Activated CD4-positive, alpha-beta T cell treated with anti-CD3 and anti-CD28 coated beads for 1 hour (primary cell): ENCODE measurements at places on chromosomes 6 and 20.
A peak's percentile ranks its signal among the peaks of the same experiment; 100 is the strongest.

DNA sequence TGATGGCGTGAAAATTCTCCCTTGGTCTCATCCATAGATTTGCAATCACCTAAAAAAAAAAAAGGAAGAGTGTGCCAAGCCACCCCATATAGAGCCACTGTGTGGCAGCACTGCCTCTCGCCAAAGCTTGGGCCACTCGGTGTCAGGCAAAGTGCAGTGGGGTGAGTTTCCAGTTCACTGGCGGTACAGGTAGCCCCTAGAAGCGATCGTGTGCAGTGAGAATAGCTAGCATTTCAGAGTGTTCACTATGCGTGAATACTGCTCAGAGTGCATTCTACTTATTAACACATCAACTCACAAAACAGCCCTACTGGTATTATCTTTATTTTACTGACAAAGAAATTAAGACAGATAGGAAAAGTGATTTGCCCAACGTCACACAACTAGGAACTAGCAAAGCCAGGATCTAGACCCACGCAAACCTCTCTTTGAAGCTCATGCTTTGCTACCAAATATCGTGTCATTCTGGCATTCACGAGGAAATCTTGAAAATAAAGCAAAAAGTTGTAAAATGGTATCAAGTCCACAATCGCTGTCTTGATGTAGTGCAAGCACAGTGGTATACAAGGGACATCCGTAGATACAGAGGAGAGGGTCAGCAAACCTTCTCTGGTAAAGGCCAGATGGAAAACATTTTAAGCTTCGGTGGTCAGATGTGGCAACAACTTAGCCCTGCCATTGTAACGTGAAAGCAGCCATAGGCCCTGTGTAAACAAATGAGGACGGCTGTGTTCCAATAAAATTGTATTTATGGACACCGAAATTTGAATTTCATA lies 10.4 kb upstream of the GCNT2 start:
- peak; percentile 15 for DNase-seq

GRCh38 chr20:24100370-24101011 lies 111.9 kb upstream of the GGTLC1 start:
- peak; percentile 38 for DNase-seq

DNA sequence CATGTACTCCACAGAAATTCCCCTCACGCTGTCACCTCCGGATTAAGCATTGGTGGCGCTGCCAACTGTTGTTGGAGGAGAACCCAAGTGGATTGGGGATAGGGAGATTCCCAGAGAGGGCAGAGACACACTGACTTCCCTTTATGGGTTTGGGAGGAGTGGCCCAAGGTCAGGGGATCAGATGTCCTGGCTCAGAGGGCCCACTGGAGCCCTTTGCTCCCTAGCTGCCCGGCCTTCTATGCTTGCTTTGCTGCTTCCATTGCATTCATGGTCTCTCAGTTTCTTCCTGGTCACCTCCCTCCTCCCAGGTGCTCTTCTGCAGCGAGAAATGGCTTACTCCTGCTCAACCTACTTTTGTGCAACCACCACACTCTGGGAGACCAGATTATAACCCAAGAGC lies 14.3 kb downstream of the CUL9 start:
- DNase-seq: no peak

GRCh38 chr6:69722683-69723082 lies 74.1 kb downstream of the LMBRD1 start:
- no peak for DNase-seq

DNA sequence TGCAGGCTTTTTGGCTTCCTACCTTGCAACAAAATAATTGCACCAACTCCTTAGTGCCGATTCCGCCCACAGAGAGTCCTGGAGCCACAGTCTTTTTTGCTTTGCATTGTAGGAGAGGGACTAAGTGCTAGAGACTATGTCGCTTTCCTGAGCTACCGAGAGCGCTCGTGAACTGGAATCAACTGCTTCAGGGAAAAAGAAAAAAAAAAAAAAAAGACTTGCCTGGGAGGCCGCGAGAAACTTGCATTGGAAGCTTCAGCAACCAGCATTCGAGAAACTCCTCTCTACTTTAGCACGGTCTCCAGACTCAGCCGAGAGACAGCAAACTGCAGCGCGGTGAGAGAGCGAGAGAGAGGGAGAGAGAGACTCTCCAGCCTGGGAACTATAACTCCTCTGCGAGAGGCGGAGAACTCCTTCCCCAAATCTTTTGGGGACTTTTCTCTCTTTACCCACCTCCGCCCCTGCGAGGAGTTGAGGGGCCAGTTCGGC lies 420 bp downstream of the SOX4 start:
- DNase-seq: no peak

DNA sequence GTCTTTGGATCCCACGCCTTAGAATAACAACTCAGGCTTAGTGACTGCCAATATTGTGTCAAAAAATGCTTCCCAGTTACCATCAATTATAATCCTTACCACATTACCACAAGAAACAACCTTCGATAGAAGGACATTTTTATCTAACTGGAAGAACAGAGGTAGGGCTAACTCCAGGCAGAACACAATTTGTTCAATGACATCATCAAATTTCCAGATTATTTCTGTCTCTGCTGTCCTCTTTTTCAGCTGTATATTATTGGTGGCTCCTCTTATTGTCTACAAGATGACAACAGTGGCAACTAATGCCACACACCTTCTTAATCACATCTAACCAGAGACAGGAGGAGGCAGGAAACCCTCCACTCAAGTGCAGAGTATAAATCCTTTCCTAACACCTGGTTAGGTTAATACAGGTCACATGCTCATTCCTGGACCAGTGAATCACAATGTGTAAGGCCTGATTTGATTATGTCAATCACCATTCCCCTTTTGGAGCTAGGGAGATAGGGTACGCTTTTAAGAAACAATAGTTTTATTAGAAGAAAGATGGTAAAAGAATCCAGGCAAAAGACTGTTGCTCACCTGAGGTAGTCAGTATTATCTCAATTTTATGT lies 18.0 kb downstream of the KHDC1L start:
- no peak for DNase-seq

GRCh38 chr6:10779076-10779475 lies 31.5 kb downstream of the TMEM14B start:
- DNase-seq: no peak

DNA sequence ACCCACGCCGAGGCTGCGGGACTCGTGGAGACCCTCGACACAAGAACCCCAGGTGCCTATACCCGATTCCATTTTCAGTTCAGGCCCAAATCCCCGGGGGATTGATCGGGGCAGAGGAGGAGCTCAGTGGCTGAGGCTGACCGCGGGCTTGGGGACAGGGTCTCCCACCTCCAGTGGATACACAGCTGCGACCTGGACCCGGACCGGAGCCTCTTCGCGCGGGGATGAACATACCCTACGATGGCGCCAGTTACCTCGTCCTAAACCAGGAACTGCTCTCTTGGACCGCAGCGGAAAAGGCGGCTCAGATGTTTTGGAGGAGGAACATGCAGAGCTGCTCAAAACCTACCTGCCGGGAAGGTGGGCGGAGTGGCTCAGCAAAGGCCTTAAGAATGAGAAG lies 27.4 kb upstream of the HLA-G start:
- no peak for DNase-seq

DNA sequence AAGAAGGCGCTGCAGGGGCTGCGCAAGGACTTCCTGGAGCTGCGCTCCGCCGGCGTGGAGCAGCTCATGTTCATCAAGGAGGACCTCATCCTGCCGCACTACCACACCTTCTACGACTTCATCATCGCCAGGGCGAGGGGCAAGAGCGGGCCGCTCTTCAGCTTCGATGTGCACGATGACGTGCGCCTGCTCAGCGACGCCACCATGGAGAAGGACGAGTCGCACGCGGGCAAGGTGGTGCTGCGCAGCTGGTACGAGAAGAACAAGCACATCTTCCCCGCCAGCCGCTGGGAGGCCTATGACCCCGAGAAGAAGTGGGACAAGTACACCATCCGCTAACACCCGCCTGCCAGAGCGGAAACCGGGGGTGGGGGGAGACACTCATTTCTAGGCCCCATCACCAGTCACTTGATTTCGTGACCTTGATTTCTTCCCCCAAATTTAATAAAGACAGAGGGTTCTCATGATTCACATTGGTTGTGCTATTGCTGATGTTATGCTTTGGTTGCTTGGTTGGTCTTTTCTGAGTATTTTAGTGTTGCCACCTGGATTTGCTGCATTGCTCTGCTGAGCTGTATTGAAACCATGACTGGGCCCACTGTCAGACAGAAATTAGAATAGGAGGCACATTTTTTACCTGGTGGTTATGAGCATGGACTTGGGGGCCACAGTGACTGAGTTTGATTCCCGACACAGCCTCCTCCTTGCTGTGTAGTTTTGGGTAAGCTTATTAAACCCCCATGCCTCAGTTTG lies 1.5 kb downstream of the FAM50B start:
- no peak for DNase-seq

- peak; percentile 73 for DNase-seq
These were observed 864 bp upstream of the BCLAF1 start for GRCh38 chr6:136290410-136291010.

- no peak for DNase-seq
These were observed 18.4 kb downstream of the BLTP3A start for GRCh38 chr6:34810017-34810882.

DNA sequence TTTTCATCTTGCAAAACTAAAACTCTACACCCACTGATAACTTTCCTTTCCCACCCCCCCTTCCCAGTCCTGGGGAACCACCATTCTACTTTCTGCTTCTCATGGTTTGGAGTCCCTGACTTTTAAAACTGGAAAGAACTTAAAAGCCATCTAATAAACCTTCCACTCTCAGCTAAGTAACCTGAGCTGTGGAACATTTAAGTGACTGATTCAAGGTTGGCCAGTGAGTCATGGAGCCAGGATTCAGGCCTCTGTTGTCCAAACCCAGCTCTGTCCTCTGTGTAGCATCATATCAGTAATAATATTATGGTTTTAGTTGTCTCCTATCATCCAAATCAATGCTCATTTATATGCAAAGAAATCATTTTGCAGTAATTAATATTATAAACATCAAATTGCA lies 176.0 kb upstream of the NT5E start:
- DNase-seq: no peak

- DNase-seq: no peak
These were observed 7.7 kb upstream of the SAMHD1 start for GRCh38 chr20:36959242-36959641.

- no peak for DNase-seq
These were observed 55.5 kb upstream of the CD93 start for GRCh38 chr20:23141450-23142161.

GRCh38 chr6:47200536-47201334 lies 109.0 kb downstream of the TNFRSF21 start:
- no peak for DNase-seq

GRCh38 chr20:54661880-54662465 lies 186.6 kb downstream of the DOK5 start:
- DNase-seq: no peak

GRCh38 chr6:47288267-47289090 lies 21.2 kb downstream of the TNFRSF21 start:
- DNase-seq: no peak

GRCh38 chr6:49552596-49552995 lies 2.1 kb downstream of the C6orf141 start:
- DNase-seq: no peak

GRCh38 chr20:5580940-5581708 lies 169.1 kb upstream of the SHLD1 start:
- no peak for DNase-seq

GRCh38 chr6:28941684-28942448 lies 18.1 kb upstream of the TRIM27 start:
- no peak for DNase-seq

DNA sequence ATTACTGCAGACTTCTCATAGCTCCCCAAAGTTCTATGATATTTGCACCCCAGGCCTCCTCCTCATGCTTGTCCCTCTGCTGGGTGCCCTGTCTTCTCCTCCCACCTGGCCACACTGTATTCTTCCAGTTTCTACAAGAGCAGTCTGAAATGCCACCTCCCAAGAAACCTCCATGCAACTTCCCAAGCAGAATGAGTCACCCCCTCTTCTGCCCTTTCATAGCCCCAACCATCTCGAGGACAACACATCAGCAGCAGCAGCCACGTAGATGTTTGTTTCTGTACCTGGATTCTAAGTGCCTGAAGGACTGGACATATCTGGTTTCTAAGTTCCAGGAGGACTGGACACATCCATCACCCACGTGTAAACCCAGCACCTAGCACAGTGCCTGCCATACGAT lies 6.6 kb upstream of the ULBP2 start:
- no peak for DNase-seq

GRCh38 chr6:147184379-147184778 lies 19.8 kb upstream of the STXBP5 start:
- no peak for DNase-seq

GRCh38 chr6:44373787-44374186 lies 13.7 kb upstream of the CDC5L start:
- no peak for DNase-seq

DNA sequence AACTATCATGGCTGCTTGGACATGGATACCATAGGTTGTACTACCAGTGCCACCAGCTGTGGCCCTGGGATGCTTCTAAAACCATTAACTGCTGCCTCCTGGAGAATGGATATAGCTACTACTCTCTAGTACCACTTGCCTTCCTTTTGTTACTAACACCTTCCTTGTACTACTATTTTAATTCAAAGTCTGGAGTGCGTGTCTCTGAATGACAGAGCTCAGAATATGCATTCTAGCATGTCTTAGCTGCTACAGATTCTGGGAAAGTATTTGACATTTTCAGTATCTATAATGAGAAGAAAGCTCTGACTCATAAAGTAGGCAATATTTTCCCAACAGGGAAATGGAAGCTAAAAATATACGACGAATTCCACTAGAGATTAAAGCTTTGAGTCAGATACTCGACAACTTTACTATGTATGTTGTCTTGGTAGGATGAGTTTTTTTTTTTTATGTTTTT lies 112.3 kb downstream of the PFDN4 start:
- DNase-seq: no peak

DNA sequence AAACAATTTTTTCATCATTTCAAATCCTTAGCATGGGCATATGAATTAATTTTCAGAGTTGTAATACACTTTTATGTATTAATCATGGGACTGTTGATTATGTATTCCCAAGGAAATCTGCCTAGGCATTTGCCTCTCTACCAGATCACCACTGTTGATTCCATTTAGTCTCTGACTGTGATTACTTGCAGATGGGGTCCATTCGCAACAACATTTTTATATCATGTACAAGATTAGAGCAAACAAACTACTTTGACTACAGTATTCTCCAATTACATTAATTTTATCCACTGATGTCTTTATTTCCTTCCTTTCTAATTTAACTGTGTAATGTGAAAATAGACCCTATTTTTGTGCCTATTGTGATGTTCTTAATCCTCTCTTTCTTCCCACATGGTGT lies 831.4 kb upstream of the SLC35B3 start:
- no peak for DNase-seq
